ENCODE measurements at places on chromosomes 11 and 22. TPM values are rescaled to one million over a fixed set of nuclear protein-coding genes. Genes with fewer than 3 reads are reported as not detected.
A peak's percentile ranks its signal among the peaks of the same experiment; 100 is the strongest.

- DNase-seq = no peak
These were observed 9.1 kb downstream of the PRODH start for GRCh38 chr22:18927020-18927419.

GRCh38 chr11:110655967-110656366 is 56.3 kb downstream of the ARHGAP20 start:
- no peak for DNase-seq

DNA sequence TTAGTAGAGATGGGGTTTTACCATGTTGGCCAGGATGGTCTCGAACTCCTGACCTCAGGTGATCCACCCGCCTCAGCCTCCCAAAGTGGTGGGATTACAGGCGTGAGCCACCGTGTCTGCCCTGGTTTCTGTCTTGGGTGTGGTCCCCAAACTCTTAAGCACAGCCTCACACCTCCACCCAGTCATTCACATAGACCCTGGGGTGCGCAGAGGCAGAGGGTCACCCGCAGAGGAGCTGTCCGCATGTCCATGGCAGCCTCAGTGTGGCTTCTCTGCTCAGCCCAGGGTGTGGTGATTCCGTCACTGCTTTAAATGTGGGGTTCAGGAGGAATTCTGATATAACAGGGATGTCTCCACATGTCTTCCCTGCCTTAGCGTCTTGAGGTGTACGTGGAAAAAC is 48.5 kb upstream of the PRODH start:
- no peak for DNase-seq

GRCh38 chr11:126793596-126793995 is 207.0 kb downstream of the KIRREL3 start:
- no peak for DNase-seq

GRCh38 chr11:100670140-100670539 is 16.9 kb upstream of the ARHGAP42 start:
- DNase-seq = no peak

GRCh38 chr22:45000330-45000729 is 9.5 kb downstream of the PHF21B start:
- no peak for DNase-seq

- no peak for DNase-seq
These were observed at the start of gene BSX for GRCh38 chr11:122981388-122982264. TSS of gene BSX (minus strand) at chr11:122981834. CDS start at chr11:122981671, 163 bp downstream.

DNA sequence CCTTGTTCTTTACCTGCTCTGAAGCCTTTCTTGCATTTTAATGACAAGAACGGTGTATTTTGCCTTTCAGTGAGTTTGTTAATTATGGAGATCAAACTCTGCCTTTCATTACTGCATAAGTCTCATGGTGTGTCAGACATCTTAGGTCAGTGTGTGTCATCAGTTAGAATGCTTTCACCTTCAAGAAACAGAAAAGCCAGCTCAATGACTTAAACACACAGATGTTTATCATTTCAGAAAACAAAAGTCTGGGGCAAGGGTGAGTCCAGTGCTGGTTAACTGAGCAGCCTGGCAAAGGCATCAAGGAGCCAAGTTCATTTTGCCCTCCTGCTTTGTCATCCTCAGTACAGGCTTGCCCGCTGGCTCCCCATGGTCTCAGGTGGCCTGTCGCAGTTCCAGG is 54.5 kb downstream of the PACS1 start:
- no peak for DNase-seq

DNA sequence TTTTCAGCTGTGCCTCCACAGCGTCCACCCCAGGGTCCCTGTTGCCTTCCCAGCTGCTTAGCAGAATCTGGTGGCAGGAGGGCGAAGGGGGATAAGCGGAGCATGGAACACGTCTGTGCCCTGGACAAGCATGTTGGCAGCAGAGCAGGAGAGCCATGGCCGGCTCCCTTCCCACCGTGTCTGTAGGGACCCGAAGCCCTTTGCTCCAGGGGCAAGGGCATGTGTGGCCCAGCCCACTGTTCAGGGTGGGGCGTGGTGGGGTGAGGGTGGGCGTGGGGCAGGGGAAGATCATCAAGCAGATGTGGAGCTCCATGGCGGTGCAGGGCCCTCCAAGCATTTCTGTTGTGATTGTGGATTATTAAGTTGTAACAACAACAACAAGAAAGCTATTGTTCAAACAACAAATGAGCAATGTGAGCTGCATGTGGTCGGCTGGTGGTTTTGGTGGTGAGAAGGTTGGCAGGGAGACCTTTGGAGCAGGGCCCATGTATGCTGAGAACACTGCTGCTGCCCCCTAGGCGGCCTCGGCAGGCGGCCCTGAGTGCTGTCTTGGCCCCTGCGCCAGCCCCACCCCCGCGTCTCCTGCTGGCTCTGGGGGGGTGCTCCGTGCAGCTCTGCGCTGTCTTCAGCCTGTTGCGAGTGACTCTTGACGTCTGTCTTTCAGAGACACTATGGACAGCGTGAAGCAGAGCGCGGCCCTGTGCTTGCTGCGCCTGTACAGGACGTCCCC is 50.9 kb downstream of the AP2A2 start:
- DNase-seq = no peak

DNA sequence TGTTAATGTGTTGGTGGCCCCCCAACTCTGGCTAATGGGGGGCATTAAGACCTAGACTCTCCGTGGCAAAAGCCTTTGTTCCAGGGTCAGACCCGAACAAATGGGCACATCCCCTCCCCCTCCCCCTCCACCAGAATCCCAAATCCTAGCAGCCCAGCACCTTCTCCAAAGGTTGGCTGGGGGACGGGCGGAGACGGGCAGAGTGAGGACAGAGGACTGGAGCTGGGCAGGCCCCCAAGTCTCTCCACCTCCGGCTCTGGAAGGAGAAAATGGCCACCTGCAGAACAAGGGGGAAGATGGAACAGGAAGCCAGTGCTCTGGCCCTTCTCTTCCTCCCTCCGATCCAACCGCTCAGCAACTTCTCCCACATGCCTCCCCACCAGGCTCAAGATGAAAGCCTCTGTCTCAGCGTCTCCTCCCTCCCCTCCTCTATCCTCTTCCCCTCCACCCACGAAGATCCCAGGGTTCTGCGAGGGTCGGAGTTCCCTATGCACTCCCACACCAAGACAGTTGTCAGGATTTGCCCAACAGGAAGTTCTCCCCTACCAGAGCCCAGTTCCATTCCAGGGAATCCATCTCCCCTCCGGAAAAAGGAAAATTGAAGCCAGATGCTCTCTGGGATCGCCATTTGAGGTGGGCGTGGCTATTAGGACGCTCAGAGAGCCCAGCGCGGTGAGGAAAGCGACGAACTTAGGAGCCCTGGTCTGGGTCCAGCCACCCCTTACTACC is 20.1 kb downstream of the ADA2 start:
- no peak for DNase-seq

- DNase-seq = no peak
These were observed 1.5 kb downstream of the PANX2 start for GRCh38 chr22:50171965-50172421.

- no peak for DNase-seq
These were observed 30.8 kb downstream of the ACO2 start for GRCh38 chr22:41499624-41500280.

DNA sequence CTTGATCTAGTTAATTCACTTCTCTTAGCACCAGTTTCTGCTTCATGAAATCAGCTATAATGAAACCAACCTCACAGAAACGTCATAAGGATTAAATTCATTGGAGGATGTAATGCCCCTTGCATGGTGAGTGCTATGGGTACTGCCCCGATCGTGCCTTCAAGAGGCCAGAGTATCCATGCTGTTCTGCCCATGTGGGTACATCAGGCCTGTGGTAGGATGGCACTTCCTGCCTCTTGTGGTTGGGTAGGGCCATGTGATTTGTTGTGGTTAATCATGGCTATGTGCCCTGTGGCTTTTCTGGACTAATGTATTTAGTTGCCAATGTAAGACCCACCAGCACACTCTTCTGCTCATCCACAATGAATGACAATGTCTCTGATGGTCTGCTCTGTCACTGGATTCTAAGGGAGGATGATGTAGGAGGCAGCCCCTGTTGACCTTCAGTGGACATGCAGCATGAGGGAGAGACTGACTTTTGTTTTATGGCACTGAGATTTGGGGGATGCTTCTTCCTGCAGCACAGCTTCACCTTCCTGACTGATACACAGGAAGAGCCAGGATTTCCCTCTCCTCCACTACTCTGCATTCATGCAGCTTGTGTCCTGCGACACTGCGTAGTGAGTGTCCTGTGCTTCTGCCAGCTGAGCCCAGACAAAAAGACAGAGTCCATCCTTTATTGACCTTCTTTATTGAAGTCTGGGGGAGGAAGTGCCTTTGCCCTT is 66.2 kb downstream of the DHCR7 start:
- DNase-seq = no peak

DNA sequence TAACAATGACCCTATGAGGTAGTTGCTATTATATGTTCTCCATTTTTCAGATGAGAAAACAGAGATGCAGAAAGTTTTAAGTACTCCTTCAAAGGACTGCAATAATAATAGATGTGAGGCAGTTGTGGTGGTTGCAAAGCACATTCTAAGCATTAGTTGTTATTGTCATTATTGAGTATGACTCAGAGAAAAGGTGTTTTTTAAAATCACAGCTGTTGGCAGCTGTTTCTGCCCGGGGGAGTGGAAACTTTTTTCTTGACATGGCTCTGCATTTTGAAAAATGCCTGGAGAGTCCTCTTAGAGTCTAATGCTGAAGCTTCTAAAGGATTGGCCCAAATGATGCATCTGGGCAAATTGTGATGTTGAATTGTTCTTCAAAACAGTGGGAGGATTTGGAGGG is 244.5 kb upstream of the MPPED2 start:
- no peak for DNase-seq

GRCh38 chr11:134349109-134349801 is 17.5 kb downstream of the GLB1L2 start:
- no peak for DNase-seq

DNA sequence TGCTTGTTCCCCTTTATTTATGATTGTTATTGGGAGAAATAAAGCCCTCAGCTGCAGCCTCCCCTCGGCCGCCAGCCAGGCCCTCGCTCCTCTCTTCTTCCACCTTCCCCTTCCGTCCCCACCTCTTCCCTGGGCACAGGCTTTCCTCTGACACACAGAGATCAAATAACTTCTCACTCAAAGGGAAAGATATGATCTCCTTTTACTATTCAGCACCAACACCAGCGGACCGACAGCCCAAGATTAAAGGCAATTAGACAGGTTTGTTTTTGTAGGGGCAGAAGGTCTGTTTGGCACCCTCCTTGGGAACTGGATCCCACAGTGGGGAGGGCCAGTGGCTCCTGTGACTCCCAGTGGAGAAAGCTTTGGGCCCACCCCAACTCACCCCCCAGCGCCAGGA is 23.0 kb downstream of the NECTIN1 start:
- no peak for DNase-seq

DNA sequence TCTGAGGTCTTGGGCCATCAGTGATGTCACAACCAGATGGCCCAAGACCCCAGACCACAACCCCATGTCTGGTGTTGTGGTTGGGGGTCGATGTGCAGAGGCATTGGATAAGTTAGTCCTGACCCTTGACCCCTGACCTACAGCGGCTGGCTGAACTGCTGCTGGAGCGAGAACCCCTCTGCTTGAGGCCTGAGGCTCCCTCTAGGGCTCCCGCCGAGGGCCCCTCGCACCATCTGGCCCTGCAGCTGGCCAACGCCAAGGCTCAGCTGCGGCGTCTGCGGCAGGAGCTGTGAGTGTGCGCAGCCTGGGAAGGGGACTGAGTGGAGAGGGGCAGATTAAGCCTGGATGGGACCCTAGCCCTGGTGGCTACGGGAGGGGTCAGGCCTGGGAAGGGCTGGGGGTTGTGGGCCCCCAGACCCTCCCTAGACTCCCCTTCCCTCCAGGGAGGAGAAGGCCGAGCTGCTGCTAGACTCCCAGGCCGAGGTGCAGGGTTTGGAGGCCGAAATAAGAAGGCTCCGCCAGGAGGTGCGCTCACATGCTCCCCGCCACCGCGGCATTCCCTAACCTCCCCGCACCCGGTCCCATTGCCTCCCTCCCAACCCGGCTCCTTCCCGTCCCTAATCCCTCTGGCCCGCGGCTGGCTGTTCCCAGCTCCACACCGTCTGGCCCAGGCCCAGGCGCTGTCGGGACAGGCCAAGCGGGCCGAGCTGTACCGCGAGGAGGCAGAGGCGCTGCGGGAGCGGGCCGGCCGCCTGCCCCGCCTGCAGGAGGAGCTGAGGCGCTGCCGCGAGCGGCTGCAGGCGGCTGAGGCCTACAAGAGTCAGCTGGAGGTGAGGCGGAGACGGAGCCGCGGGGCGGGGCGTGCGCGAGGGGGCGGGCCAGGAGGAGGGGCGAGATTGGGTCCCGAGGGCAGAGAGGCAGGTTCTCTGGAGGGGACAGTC is 2.1 kb downstream of the CCDC88B start:
- DNase-seq = peak; percentile 59

GRCh38 chr22:49344656-49345055 is 483.0 kb downstream of the BRD1 start:
- no peak for DNase-seq

GRCh38 chr11:84140386-84141169 is 854.4 kb upstream of the CCDC90B start:
- no peak for DNase-seq

GRCh38 chr11:134719397-134719796 is 307.4 kb upstream of the B3GAT1 start:
- DNase-seq = no peak

DNA sequence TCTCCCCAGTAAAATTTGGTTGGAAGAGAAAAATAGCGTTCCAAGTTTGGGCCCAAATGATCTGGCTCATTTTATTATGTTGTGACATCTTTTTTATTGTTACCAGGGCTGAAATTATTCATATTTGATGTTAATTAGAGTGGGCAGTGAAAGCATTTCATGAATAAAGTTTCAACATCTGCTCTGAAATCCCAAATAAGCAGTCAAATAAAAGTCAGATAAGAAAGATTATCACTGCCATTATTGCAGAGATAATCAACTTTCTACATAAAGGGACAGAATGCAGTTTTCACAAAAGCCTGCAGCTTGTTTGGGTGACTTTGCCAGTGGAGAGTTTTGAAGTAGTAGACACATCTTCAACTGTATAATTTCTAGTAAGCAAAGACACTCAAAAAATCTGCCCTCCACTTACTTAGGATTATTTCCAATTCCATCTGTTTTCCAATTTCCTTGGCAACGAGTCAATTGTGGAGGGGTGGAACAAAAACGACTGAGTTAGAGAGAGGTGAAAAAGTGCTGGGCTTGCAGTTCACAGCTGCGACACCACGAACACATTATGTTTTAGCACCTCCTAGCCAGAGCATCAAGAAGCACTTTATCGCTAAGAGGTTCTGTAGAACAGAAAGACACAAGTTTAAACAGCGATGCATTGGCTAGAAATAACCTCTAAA is 9.0 kb downstream of the TECTA start:
- no peak for DNase-seq

GRCh38 chr11:44711787-44712608 is 14.8 kb upstream of the TSPAN18 start:
- DNase-seq = no peak

DNA sequence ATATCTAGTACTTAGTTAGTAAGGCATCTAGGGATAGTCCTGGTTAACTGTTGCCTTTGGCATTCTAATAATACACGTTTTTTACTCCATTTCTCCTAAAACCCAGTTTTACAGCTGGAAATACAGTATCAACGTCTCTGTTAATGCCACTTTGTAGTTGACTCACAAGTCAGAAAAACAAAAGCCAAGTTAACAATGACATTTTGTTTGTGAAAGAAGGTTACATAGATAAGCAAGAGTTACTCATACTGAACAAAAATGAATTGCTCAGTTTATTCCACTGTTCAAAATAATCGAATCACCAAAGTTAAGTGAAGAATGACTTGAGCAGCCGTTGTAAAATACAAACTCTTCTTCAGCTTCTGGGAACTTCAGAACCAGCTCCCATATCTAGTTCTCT is 540.3 kb downstream of the ETS1 start:
- DNase-seq = no peak

The HOATZ gene
- total RNA-seq = not detected

The LRRN4CL gene
- total RNA-seq = 41.5 TPM

The APOA5 gene
- not detected for total RNA-seq

The TEX54 gene
- not detected for total RNA-seq

The TBX10 gene
- total RNA-seq = not detected

The RELA gene
- total RNA-seq = 72.7 TPM
